ENCODE measurements at places on chromosomes 3 and 15.

DNA sequence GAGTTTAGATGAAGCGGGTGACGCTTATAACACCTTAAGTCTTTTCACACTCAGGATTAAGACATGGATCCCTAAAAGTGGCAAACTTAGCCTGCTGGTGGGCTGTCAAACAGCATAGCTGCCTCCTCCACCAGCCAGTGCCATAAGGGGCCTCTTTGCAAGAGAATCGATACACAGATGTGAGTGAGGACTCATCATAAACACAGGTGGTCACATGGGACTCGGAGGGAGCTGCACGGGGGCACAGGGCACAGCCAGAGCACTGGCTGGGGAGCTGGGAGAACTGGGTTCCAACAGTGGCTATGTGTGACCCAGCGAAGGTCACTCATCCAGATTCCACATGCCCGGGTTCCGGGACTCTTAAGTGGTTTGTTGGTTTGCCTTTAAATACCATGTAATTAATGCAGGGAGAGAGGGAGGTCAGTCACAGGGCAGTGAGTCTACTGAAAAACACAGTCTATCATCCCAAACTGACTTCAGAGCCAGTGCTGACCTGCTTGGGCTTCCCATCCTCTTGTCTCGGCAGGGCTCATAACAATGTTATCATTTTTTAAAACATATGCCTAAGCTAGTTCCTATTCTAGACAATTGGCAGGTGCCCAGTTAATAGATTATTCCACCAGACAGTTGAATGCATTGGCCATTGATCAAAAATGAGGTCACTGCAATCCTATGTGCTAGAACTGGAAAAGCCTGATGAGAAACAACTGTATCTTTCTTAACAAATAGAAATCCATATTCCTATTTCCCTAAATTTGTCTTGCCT lies 51.8 kb downstream of the SLC12A8 start:
- DNase-seq, result no peak

DNA sequence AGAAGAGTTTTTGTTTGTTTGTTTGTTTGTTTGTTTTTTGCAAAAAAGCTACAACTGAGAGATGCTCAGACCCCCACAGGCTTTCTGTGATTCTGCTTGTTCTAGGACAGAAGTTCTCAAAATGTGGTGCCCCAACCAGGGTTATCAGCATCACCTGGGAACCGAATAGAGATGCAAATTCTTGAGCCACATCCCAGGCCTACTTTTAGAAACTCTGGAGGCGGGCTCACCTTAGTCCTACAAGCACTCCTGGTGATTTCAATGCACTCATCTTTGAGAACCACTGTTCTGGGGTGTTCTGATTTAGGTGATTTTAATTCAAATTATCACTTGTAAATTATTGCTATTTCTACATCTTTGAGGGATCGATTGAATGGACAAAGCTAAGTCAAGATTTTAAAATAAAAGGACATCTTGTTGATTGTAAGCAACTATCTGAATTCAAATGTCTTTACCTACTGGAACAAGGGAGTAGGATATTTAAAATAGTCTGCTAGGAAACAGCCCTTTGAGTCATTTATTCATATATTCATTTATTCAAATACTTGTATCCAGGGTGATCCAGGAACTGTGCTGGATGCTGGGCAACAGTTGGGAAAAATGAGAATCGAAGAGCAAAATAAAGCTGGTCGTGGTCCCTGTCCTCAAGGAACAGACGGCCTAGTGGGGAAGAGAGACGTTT lies 44.7 kb upstream of the CADPS start:
- DNase-seq, result no peak

- no peak for DNase-seq
Measured at GRCh38 chr3:16378920-16379319, 113.9 kb downstream of the OXNAD1 start.

DNA sequence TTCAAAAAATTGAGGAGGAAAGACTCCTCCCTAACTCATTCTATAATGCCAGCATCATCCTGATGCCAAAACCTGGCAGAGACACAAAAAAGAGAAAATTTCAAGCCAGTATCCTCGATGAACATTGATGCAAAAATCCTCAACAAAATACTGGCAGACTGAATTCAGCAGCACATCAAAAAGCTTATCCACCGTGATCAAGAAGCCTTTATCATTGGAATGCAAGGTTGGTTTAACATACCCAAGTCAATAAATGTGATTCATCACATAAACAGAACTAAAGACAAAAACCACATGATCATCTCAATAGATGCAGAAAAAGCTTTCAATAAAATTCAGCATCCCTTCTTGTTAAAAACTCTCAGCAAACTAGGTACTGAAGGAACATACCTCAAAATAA lies 24.2 kb upstream of the CAPN3 start:
- no peak for DNase-seq

DNA sequence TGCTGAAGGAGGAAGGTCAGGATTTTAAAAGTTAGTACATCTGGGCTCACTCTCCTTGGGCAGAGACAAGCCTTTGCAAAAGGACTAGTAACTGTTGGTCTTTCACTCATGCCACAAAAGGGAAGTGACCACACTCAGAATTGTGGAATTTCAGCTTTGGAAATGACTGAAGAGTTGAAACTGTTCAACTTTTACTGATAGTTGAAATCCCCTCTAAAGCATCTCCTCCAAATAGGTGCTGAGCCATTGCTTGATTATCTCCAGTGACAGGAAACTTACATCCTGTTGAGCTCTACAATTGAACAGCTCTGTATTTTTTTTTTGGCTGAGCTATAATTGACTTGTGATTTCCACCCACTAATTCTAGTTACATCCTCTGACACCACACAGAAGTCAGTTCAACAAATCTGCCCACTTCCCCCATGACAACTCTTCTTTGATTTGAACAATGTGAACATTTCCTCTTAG lies 254.8 kb upstream of the TPRG1 start:
- no peak for DNase-seq

DNA sequence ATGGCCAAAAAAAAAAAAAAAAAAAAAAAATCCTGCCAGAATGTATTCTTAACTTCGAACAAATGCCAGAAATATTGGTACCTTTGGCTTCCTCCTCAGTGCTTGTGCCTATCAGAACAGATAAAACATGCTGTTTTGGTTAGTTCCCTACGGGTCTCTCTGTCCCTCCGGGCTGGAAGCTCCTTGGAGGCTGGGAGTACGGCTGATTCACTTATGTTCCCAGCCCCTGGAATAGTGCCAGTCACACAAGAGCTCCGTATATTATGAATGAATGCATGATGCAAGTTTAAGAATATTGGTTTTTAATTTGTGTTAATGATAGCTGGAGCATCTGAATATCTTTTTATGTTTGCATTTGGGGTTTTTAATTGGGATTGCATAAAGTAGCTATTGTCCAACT lies 44.0 kb downstream of the NR2F2 start:
- DNase-seq, result no peak

GRCh38 chr3:112640930-112641801 lies at the start of gene CCDC80:
TSS of gene CCDC80 (minus strand) at chr3:112641143. CDS start at chr3:112639905, 1,238 bp downstream.
- DNase-seq, result no peak

GRCh38 chr15:79834495-79834894 lies 62.3 kb downstream of the MTHFS start:
- DNase-seq, result no peak

GRCh38 chr3:189071446-189071845 lies 100.3 kb upstream of the TPRG1 start:
- DNase-seq, result no peak

- no peak for DNase-seq
Measured at GRCh38 chr15:69116391-69116790, 44.0 kb upstream of the GLCE start.

DNA sequence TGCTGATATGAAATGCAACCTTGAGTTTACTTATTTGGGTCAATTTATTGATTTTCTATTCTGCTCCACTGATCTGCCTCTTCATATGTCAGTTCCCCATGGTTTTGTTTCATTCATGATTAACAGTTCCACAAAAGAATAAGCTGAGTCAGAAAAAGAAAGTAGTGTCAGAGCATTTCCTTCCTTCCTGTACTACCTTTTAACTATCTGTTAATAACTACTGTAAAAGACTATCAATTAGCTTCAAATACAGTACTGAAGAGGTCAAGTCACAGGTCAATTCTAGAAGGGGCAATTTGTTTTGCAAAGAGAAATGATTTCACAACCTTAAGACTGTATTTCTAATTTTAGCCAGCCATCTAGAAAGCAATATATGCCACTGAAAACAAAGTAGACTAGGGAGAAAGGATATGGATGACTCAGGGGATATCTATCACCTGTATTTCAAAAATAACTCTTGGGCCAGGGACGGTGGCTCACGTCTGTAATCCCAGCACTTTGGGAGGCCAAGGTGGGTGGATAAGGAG lies 129.5 kb downstream of the TFDP2 start:
- DNase-seq, result no peak

DNA sequence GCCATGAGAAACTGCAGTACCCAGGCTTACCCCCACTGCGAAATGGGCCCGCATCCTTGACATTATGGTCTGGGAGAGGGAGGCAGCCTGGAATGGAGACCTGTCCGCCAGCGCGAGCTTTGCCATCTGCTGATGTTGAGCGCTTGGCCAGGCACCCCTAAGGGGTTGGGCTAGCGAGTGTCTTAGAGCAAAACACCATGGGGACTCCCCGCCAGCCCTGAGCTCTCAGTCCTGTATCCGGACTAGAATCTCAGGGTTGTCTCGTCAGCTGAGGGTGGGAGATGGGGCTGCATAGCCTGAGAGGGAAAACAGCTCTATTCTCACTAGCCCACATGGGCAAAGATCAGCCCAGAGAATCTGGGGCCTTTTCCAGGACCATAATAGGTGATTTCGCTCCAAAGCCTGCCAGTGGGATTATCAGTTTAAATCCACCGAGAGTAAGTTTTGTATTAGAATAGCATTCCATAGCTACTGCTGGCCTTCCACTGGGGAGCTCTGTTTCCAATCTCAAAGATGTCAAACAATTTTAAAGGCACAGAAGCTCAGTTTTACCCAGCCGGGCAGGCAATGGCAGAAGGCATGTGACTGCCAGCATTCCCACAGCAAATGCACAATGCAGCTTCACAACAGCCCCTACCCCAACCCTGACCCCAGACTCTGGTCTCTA lies 167.5 kb upstream of the TPM1 start:
- DNase-seq, result no peak

DNA sequence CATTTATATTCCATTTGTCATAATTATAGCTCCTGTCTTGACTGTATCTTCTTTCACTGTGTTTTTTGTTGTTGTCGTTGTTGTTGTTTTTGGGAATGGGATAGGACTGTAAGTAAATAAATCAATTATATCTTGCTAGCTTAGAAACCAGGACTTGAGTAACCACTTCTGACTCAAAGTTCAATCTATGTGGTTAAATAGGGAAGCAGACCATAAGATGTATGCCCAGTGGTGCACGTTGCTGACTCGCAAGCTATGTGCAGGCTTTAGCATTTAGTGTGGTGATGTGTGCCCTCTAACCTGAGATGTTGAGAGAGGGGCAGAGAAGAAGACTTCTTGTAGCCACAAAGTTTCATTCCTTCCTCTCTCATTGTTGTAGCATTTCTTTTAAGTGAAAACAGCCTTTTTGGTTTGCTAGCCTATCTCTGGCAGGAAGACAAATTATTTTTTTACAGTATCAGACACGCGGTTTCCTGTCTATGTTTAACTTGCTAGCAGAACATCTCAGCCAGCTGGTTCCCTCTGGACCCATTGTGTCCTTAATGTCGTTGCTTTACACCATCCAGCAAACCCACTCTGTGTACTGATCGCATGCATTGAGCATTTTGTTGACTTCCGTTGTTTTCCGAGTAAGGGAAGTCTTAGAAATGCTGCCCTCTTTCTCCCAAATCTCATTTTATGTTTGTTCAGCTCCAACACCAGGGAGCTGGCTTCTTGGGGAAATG lies 52.1 kb downstream of the TGFBR2 start:
- no peak for DNase-seq

DNA sequence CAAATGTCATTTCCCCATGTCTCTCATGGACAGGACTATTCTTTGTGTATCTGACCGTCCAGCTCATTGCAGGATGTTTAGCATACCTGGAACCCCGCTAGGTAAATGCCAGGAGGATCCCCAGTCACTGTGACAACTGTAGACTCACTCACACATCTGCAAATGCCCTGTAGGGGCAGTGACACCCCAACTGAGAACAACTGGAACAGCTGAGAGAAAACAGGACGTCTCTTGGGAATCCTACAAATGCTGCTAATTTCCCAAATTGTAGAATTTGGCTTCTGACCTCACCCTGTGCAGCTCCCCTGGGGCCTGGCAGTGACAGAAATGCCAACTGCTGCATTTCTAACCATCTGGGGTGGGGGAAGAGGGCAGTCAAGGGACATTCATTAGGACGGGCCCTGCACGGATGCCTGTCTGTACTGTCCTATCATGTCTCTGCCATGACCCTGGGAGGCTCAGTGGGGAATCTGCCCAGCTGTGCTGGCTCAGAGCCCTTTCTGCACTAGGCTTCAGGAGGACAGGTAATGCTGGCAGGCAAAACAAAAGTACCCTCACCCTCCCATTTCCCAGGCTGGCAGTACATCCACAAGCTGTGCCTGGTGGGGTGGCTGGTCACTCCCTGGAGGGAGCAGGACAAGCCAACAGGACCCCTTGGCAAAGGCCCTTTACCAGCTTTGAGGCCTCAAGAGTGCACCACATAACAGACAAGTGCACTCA lies 30.4 kb downstream of the RAB6B start:
- DNase-seq, result no peak

DNA sequence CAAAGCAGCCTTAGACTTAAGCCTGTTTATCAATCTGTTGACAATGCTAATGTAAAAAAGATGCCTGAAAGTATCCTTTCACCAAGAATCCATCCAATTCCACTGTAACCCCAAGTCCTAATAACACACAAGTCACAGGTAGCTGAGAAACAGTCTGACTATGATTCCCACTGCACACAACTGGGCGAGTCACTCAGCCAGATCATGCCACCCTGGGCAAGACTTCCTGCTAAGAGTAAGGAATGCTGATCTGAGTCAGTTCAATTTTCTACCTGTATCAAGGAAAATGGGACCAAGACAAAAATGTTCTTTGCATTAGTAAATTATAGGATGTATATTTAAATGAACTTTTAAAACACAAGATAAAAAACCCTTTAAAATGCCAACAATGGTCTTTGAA lies 33.3 kb downstream of the NPTN start:
- DNase-seq, result no peak

- no peak for DNase-seq
Measured at GRCh38 chr3:131616719-131617118, 113.9 kb upstream of the MRPL3 start.

GRCh38 chr3:45946875-45947274 lies 3.6 kb downstream of the CXCR6 start:
- DNase-seq, result no peak

DNA sequence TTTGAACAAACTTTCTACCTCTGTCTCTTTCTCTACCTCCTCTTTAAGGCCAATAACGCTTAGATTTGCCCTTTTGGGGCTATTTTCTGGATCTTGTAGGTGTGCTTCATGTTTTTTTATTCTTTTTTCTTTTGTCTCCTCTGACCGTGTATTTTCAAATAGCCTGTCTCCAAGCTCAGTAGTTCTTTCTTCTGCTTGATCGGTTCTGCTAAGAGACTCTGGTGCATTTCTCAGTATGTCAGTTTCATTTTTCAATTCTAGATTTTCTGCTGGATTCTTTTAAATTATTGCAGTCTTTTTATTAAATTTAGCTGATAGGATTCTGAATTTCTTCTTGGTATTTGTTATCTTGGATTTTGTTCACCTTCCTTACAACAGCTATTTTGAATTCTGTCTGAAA lies 148.7 kb downstream of the RSRC1 start:
- no peak for DNase-seq

All from anterior cingulate cortex (tissue), 58 donors.